Hematopoietic multipotent progenitor cell treated with erythropoietin and hydrocortisone succinate and interleukin-3 and kit ligand, for 6 days (in vitro differentiated cells): ENCODE measurements at places on chromosomes 5 and 9.
A peak's percentile ranks its signal among the peaks of the same experiment; 100 is the strongest.

DNA sequence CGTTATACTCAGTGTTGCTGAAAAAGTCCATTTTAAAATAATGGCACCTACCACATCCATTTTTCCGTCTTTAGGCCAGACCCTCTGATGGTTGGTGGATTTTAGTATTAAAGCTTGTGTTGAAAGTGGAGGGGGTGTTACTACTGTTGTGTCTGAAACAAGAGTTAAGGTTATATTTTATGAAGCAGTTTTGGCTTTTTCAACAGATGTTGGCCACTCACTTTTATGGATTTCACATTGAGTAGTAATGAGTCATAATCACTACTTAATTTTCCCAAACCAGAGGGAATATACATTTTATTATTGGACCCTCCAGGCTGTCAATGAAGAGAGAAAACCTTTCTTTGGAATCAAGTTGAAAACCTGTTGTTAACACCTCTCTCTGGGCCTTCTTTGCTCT lies 88.0 kb downstream of the TRIO start:
- no peak for DNase-seq

DNA sequence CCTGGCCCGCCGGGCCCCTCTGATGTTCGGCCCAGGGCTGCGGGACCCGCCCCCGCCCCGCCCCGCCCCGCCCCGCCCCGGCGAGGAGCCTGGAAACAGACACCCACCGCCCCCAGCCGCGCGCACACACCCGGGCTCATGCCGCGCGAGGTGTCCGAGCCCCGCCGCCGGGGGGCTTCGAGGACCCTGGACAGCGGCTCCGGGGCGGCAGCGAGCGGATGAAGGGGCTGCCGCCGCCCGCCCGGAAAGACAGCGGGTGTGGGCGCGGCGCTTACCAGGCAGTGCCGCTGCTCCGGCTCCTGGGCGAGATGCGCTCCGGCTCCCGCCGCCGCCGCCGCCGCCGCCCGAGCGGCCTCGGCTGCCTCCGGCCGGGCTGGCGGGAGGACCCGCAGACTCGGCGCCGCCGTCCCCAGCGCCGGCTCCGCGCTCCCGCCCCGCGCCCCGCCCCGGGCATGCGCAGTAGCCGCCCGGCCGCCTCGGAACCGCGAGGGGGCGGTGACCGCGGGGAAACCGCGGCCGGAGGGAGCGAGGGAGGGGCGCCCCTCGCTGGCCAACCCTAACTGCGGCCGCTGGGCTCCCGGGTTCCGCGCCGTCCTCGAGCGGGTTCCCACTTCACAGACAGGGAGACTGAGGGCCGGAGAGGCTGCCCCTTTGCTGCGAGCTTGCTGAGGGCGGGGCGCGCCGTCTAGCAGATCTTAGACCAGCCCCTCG lies at the start of gene GPRIN1:
TSS of gene GPRIN1 (minus strand) at position 433 of the 711 bp plus-strand sequence. CDS start 10,322 bp downstream, outside the sequence.
- DNase-seq, result peak; percentile 61

GRCh38 chr5:32027717-32028458 lies 146.2 kb downstream of the GOLPH3 start:
- DNase-seq, result peak; percentile 58

- peak; percentile 2 for DNase-seq
Measured at GRCh38 chr5:154761046-154761736, 6.0 kb downstream of the LARP1 start.

- DNase-seq, result no peak
Measured at GRCh38 chr9:19965336-19965735, 176.5 kb upstream of the SLC24A2 start.

DNA sequence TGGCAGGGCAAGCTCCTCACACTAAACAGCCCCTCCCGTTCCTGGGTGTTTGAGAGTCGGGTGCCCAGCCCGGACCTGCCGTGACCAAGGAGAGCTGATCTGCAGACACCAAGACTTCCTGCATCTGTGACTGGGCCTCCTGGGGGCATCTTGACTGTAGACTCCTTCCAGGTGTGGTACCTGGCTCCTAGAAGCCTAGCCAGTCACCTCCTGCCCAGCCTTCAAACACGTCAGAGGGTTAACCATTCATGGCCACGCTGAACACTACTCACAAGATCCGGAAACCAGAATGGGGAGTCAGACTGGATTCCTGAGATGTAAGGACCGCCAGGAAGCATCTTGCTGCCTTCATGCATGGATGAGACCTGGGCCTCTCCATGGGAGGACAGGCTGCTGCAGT lies 3.7 kb upstream of the LCN2 start:
- DNase-seq, result no peak
